T-helper 22 cell (primary cell): ENCODE measurements at places on chromosomes 3 and 15.

GRCh38 chr15:101127506-101128076 is 124.3 kb downstream of the CHSY1 start:
- no peak for DNase-seq

GRCh38 chr3:12316729-12317351 is 28.0 kb downstream of the PPARG start:
- no peak for DNase-seq

GRCh38 chr3:114823061-114823460 is 324.0 kb downstream of the ZBTB20 start:
- no peak for DNase-seq

DNA sequence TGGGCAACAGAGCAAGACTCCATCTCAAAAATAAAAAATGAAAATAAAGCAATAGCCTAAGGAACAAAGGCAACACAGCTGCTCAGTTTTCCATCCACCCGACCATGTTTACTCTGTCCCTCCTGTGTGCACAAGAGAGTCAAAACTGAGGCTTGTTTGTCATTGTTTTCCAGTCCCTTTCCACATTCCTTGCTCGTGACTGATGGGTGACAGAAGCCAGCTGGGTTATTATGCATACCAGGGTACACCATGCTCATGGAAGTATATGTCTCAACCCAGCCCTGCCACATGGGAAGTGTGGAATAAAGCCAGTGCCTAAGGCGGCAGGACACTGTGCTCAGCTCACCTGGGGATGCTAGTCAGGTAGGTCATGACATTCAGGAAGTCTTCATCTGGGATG is 49.5 kb downstream of the MCF2L2 start:
- DNase-seq = no peak

DNA sequence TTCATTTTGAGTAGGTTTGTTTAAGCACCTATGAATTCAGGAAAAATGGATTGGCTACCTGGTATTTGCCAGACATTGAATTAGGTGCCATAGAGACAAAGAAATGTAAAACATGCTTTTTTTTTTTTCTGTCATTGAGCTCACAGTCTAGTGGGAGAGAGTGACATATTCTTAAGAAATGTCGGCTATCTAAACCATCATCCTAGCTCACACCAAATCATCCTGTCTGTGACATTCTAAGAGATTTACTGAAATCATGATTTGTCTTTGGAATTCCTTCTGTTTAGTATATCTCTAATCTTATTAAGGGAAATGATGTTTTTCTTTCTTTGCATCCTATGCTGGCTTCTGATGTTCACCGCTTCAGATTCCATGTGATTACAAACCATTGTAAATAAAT is 59.5 kb upstream of the STXBP5L start:
- DNase-seq = no peak
